Dermis microvascular lymphatic vessel endothelial cell (primary cell): ENCODE measurements at places on chromosomes 1 and 21. TPM values are rescaled to one million over a fixed set of nuclear protein-coding genes. Genes with fewer than 3 reads are reported as not detected.

IGFN1 gene
- not detected in 2 replicates for total RNA-seq

TSSK3 gene
- 0.13 and 0.26 TPM in 2 replicates for total RNA-seq

SPRR2G gene
- not detected in 2 replicates for total RNA-seq

SLC44A5 gene
- 1.0 and 4.6 TPM in 2 replicates for total RNA-seq

KRTAP13-3 gene
- total RNA-seq: not detected in 2 replicates
